ENCODE measurements at places on chromosomes 5 and 9. TPM values are rescaled to one million over a fixed set of nuclear protein-coding genes. Genes with fewer than 3 reads are reported as not detected.

- H3K27me3 ChIP-seq: no peaks in the 10 kb centered on the region
- no peaks in the 10 kb centered on the region for H3K36me3 ChIP-seq
- no peak overlapping the region for H3K4me3 ChIP-seq
- peak; percentile 3 for DNase-seq
- no peaks in the 10 kb centered on the region for H3K4me1 ChIP-seq
- H3K27ac ChIP-seq: no peak overlapping the region
Observed at GRCh38 chr9:82247318-82247717, 258.7 kb downstream of the SPATA31D1 start.

- no peak overlapping the region for H3K27ac ChIP-seq
- H3K27me3 ChIP-seq: no peaks in the 10 kb centered on the region
- H3K36me3 ChIP-seq: no peaks in the 10 kb centered on the region
- no peak overlapping the region for H3K4me3 ChIP-seq
Observed at GRCh38 chr5:158207733-158208132, 348.8 kb upstream of the CLINT1 start.

DNA sequence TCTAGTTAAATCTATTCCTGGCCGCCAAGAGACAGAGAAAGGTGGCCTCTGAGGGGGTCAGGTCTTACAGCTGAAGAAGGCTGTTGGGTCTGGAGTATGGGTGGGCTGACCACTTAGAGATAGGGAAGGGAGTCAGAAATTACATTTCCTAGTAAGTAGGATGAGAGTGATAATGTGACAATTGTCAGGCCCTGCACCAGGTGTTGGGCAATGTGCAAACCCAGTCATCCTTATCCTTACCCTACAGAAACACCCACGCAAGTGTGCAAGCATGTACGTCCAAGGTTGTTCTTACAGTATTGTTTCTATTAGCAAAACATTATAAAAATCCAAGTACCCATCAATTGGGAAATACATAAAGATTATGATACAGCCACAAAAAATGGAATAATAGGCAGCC is 9.5 kb downstream of the SPAAR start:
- peaks cover 14% of the 10 kb centered on the region for H3K4me1 ChIP-seq
- H3K36me3 ChIP-seq: no peaks in the 10 kb centered on the region
- no peak overlapping the region for H3K4me3 ChIP-seq
- H3K27me3 ChIP-seq: no peaks in the 10 kb centered on the region

- H3K36me3 ChIP-seq: no peaks in the 10 kb centered on the region
- peak; percentile 49 for DNase-seq
- no peaks in the 10 kb centered on the region for H3K4me1 ChIP-seq
- H3K4me3 ChIP-seq: no peak overlapping the region
- H3K27me3 ChIP-seq: no peaks in the 10 kb centered on the region
Observed at GRCh38 chr9:80951675-80952074, 737.7 kb downstream of the TLE1 start.

- H3K36me3 ChIP-seq: no peaks in the 10 kb centered on the region
- H3K4me1 ChIP-seq: peaks cover 5% of the 10 kb centered on the region
- H3K27me3 ChIP-seq: no peaks in the 10 kb centered on the region
- no peak overlapping the region for H3K4me3 ChIP-seq
- peak; percentile 30 for DNase-seq
- no peak overlapping the region for H3K27ac ChIP-seq
Observed at GRCh38 chr5:148875205-148875875, 48.9 kb downstream of the ADRB2 start.

Gene TIFAB
- not detected for total RNA-seq

Gene SMIM33
- total RNA-seq: not detected

DNA sequence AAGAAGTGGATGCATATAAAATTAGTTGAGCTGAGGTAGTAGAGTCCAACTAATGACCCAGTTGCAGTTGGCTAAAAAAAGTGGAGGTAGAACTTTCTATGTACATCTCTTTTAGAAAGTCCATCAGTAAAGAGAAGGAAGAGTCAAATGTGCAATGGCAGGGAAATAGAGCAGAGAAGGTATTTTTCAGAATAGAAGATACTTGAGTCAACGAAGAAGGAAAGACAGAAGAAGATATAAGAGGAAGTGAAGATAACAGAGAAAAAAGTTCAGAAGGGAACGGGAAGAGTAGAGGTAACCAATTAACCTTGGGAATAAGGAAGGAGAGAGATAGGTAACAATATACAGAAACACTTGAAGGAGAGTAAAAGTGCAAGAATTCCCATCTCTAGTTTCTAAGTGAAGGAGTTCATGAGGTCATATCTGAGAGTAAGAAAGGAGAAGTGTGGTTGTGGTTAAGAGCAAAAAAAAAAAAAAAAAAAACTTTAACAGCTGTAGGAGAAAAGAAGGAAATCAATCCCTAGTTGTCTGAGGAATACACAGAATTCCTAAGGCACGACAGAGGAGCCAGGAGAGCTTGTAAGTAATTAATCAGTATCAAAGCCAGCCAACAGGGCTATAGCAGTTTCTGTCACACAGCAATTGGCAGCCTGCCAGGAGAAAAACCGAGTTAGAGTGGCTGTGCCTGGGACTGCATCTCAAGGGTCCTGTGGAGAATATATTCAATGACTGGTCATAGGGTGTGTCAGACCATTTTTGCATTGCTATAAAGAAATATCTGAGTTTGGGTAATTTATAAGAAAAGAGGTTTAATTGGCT is 61.0 kb downstream of the ARL15 start:
- H3K4me1 ChIP-seq: no peaks in the 10 kb centered on the region
- H3K36me3 ChIP-seq: no peaks in the 10 kb centered on the region
- H3K27me3 ChIP-seq: no peaks in the 10 kb centered on the region
- no peak overlapping the region for H3K4me3 ChIP-seq

GRCh38 chr9:99863955-99864354 is 42.3 kb downstream of the NR4A3 start:
- no peak overlapping the region for H3K27ac ChIP-seq
- no peak overlapping the region for H3K4me3 ChIP-seq
- DNase-seq: no peak
- no peaks in the 10 kb centered on the region for H3K4me1 ChIP-seq
- no peaks in the 10 kb centered on the region for H3K27me3 ChIP-seq
- no peaks in the 10 kb centered on the region for H3K36me3 ChIP-seq

Gene TMEM215
- total RNA-seq: 3.0 TPM

Gene VAV2
- total RNA-seq: 41.6 TPM

GRCh38 chr5:157382996-157383800 is 76.8 kb upstream of the NIPAL4 start:
- H3K36me3 ChIP-seq: no peaks in the 10 kb centered on the region
- H3K27me3 ChIP-seq: no peaks in the 10 kb centered on the region
- no peak overlapping the region for H3K4me3 ChIP-seq
- H3K27ac ChIP-seq: peak overlapping the region; percentile 90

GRCh38 chr9:134838651-134839454 is 41.8 kb upstream of the FCN2 start:
- no peaks in the 10 kb centered on the region for H3K27me3 ChIP-seq
- no peak for DNase-seq
- no peak overlapping the region for H3K27ac ChIP-seq
- H3K4me1 ChIP-seq: peaks cover 13% of the 10 kb centered on the region

Gene FLT4
- 7.2 TPM for total RNA-seq

DNA sequence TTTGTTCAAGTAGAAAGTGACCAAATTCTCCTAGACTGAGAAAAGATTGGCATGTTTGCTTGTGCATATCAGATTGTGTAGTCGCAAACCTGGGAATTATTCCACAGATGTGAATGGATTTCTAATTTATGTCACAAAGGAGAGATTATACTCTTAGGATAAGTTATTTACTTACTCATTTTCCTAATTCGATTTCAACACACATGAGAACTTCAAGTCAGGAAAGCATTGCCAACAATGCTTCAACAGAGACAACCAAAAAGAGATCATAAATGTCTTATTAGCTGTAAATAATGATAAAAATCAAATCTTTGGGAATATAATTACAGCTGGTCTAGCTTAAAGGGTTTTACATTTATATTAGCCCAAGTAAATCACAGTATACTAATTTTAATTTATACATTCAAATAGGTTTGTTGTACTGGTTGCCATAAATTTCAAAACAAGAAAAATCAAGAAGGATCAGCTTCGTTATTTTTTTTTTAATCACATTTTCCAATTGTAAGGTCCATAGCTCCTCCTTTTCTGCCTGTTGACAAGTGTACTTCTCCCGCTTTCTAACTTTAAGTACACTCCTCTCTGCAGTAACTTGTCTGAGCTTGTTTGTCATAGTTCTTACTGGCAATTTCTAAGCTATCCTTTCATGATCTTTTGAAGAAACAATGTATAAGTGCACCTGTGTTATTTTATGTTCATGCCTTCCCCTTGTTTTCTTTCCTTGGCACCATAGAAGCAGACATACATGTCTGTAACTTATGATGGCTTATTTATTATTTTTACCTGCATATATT is 246.6 kb downstream of the DEPDC1B start:
- no peaks in the 10 kb centered on the region for H3K4me1 ChIP-seq
- no peak overlapping the region for H3K4me3 ChIP-seq

DNA sequence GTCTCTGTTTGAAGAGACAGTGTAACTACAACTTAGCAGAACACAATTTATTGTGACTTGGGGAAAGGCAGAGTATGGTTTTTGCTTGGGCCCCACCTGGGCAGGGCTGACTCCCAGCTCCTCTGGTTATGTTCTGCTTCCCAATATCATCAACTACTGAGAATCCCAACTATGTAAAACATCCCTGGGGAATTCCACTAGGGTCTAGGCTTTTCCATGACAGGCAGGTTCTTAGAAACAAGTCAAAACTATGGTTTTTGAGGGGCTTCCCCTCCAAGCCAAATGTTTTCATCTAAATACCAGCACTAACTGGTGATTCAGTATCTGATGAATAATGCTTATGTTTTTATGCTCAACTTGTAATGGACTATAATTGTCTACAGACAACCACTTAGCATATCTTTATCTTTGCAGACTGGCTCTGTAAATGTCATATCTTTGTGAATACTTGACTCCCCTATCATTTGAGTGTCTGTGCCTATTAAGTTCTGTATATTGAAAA is 409.5 kb downstream of the PDE4D start:
- DNase-seq: peak; percentile 83
- H3K4me1 ChIP-seq: peaks cover 13% of the 10 kb centered on the region
- no peaks in the 10 kb centered on the region for H3K27me3 ChIP-seq
- H3K36me3 ChIP-seq: no peaks in the 10 kb centered on the region

Gene SARDH
- 3.7 TPM for total RNA-seq

- H3K36me3 ChIP-seq: peaks cover 5% of the 10 kb centered on the region
- peaks cover 5% of the 10 kb centered on the region for H3K4me1 ChIP-seq
- peak; percentile 58 for DNase-seq
- no peak overlapping the region for H3K4me3 ChIP-seq
- H3K27me3 ChIP-seq: no peaks in the 10 kb centered on the region
- H3K27ac ChIP-seq: no peak overlapping the region
Observed at GRCh38 chr5:128300181-128300580, 216.6 kb downstream of the SLC12A2 start.

DNA sequence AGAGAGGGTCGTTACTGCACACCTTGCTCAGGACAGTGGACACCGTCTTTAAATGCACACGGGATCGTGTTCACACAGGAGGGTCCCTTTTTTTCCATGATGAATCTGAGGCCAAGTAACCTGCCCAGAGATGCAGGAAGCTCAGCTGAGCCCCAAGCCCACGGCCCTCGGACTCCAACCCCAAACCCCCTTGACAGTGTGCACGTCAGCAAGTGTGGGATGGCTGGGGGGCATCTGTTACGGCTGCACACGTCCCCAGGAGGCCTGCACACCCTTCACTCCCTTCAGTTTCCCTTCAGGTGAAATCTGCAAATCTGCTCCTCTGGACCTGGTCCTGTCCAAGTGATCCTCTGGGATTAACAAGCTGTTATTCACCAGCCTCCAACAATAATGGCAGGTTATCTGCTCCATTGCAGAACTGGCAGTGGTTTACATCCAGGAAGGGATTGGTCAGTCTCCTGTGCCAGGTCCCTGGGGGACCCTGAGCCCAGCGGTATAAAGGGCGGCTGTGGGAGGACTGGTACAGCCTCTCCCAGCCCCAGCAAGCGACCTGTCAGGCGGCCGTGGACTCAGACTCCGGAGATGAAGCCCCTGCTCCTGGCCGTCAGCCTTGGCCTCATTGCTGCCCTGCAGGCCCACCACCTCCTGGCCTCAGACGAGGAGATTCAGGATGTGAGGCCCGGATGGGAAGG is at the start of gene LCN1:
Gene LCN1, plus strand, starts transcription at position 525 of the 692 bp plus-strand sequence. Its CDS starts 58 bp downstream, at position 583.
- peaks cover 3% of the 10 kb centered on the region for H3K27me3 ChIP-seq
- DNase-seq: no peak
- no peak within 1 kb of the TSS for H3K4me3 ChIP-seq
- H3K4me1 ChIP-seq: no peaks in the 10 kb centered on the region

DNA sequence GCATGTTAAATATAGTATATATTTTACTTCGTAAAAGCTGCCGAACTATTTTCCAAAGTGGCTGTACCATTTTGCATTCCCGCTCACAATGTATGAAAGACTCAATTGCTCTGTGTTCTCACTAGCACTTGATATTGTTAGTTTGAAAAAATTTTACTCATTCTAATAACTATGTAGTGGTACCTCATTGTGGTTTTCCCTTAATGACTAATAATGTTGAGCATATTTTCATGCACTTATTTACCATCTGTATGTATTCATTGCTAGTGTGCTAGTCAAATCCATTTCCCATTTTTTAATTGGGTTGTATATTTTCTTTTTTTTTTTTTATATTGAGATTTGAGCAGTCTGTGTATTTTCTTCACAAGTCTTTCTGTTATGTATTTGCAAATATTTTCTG is 58.4 kb downstream of the RANBP17 start:
- H3K27me3 ChIP-seq: no peaks in the 10 kb centered on the region
- H3K27ac ChIP-seq: no peak overlapping the region
- no peaks in the 10 kb centered on the region for H3K36me3 ChIP-seq

DNA sequence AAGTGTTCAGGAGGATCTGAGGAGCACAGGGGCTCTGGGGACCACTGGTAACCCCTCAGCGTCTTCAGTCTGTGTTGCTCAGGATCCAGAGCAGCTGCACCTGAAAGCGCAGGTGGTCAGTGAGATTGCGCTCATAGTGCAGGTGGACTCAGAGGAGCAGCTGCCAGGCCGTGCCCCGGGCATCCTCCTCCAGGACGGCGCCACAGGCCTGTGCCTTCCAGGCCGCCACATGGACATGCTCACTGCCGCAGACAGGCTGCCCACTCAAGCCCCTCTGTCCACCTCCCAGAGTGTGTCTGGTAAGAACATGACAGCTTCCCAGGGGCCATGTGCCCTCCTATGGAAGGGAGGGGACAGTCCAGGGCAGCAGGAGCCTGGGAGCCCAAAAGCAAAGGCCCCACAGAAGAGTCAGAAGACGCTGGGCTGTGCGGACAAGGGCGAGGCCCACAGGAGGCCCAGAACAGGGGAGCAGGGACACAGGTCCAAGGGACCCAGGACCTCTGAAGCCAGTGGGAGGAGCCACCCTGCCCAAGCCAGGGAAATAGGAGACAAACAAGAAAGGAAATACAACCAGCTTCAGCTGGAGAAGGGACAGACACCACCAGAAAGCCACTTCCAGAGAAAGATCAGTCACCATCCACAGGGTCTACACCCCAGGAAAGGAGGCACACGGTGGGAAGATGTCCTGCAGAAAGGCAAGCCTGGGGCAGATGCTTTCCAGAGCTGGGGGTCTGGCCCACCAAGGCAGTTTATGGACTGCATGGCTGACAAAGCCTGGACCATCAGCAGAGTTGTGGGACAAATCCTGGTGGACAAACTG is 5.2 kb downstream of the SPATA31E1 start:
- no peak for DNase-seq
- H3K27me3 ChIP-seq: no peaks in the 10 kb centered on the region
- H3K4me3 ChIP-seq: no peak overlapping the region
- no peaks in the 10 kb centered on the region for H3K4me1 ChIP-seq
- no peak overlapping the region for H3K27ac ChIP-seq
- no peaks in the 10 kb centered on the region for H3K36me3 ChIP-seq

Gene ZNF474
- total RNA-seq: 0.45 TPM

- no peak overlapping the region for H3K27ac ChIP-seq
- DNase-seq: no peak
- no peak overlapping the region for H3K4me3 ChIP-seq
- peaks cover 75% of the 10 kb centered on the region for H3K36me3 ChIP-seq
Observed at GRCh38 chr5:136065588-136065987, 36.8 kb downstream of the TGFBI start.
